ENCODE measurements at places on chromosomes 3 and 15.
A peak's percentile ranks its signal among the peaks of the same experiment; 100 is the strongest.

DNA sequence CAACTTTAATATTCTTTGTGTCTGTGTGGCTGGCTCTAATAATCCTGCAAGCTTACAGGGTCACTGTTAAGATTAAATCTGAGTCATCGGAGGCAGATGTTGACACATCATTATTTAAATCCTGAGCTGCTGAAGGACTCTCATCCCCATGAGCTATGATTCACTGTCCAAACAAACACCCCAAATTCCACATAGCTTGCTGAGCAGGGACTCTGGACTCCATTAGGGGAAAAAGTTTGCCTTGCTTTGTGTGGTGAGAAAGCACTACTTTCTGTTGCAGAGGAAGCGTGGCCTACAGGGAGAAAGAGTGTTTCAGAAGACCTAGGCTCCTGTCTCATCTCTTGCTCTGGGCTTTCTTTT lies 213.7 kb downstream of the PDCD6IP start:
- no peak for ATAC-seq

GRCh38 chr3:46481636-46482035 lies 16.1 kb upstream of the RTP3 start:
- ATAC-seq: no peak

DNA sequence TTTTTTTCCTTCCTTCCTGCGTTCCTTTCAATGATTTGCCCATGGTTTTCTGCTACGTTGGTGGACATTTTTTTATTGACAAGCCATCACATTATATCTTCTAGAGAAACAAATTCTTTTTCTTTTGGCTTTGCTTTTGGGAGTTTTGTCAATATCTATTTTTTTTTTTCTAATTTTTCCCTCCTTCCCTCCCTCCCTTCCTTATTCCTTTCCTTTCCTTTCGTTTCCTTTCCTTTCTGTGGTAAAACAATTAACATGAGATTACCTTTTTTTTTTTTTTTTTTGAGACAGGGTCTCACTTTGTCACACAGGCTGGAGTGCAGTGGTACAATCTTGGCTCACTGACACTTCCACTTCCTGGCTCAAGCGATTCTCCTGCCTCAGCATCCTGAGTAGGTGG lies 153.7 kb downstream of the THRB start:
- no peak for ATAC-seq

GRCh38 chr15:71660501-71660900 lies 149.9 kb upstream of the NR2E3 start:
- no peak for ATAC-seq

DNA sequence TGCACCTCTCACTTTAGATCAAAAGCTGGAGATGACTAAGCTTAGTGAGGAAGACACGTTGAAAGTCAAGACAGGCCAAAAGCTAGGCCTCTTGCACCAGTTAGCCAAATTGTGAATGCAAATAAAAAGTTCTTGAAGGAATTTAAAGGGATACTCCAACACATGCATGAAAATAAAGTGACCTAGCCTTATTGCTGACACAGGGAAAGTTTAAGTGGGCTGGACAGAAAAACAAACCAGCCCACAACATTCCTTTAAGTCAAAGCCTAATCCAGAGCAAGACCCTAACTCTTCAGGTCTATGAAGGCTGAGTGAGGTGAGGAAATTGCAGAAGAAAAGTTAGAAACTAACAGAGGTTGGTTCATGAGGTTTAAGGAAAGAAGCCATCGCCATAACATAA lies 100.6 kb upstream of the PSMD6 start:
- no peak for ATAC-seq

- no peak for ATAC-seq
These were observed 227.9 kb upstream of the NR2F2 start for GRCh38 chr15:96102631-96103030.

- no peak for ATAC-seq
These were observed 68.1 kb downstream of the SLC6A1 start for GRCh38 chr3:11060500-11061251.

- ATAC-seq: no peak
These were observed 15.0 kb downstream of the SEMA3G start for GRCh38 chr3:52429779-52430415.

DNA sequence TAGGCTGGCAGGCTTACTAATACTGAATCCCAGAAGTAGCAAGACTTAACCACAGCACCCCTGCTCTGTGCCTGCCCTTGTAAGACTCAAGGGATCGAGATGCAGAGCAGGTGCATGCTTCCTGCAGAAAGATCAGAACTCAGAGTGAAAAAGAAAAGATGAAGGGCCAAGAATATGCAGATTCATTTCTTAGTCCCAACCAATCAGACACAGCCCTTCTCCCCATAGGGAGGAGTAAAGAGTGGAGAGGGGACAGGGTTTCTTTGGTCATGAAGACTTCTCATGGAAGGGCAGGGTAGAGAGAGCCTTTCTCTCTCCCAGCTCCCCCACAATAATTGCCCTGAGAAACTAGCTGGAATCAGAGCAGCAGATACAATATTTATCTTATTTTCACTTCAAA lies 105.6 kb upstream of the MB21D2 start:
- no peak for ATAC-seq

DNA sequence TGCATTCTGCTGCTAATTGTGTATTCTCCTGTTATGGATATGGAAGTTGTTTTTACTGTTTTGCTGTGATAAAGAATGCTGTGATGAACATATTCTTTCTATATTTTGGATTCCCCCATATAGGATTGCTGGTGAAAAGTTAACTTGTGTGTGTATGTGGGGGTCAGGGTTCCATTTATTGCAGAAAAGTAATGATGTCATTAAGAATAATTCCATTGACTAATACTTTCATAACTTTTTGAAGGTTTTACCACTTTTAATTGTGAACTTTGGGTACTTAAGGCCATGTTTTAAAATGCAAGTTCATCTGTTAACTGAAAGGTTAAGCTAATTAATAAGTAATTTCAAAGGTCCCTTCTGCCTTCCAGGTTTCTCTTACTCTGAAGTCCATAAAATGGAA lies 6.2 kb downstream of the NEO1 start:
- ATAC-seq: no peak

- no peak for ATAC-seq
These were observed 35.0 kb downstream of the TM4SF4 start for GRCh38 chr3:149509526-149509925.

- no peak for ATAC-seq
These were observed 11.6 kb downstream of the TAMM41 start for GRCh38 chr3:11835028-11835639.

- no peak for ATAC-seq
These were observed 26.9 kb downstream of the H1-8 start for GRCh38 chr3:129569856-129570255.

DNA sequence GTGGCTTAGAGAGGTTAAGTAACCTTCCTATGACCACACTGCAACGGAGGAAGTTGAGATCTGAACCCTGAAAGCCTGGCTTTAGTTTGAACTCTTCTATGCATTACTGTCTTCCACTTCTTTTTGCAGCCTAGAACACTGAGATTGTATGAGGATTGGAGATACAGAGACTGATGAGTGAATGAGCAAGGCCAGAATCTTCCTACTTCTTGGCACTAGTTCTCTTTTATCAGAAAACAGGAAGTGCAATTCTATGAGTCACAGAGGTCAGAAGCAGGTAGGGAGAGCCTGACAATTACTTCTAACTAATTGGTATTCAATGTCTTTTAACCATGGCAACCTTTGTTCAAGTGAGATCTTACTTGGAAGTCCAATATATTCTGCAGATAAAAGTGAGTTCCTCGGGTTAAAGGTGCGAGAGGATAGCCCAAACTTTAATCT lies 219.0 kb downstream of the SHQ1 start:
- ATAC-seq: peak; percentile 66

DNA sequence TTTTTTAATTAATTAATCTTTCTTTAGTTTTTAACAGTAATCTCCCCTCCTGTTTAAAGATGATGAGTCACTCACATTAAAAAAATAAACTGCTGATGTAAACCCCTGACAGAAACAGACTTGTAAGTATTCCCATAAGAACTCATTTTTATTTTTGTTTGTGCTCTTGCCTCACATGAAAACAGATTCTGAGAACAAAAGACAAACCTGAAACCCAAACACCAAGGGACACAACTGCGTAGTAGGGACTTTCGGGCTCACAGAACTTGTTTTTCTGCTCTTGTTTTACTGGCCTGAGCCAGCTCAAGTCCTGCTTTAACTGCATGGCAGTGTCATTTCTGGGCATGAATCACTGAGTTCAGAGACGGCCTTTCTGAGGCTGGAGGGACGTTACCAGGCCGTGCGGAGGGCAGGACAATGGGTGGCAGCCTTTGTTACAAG lies 600.8 kb downstream of the FOXP1 start:
- peak; percentile 82 for ATAC-seq

- ATAC-seq: no peak
These were observed 6.5 kb downstream of the RAMAC start for GRCh38 chr15:82992436-82992998.

- ATAC-seq: no peak
These were observed 40.7 kb downstream of the GLCE start for GRCh38 chr15:69200832-69201745.

DNA sequence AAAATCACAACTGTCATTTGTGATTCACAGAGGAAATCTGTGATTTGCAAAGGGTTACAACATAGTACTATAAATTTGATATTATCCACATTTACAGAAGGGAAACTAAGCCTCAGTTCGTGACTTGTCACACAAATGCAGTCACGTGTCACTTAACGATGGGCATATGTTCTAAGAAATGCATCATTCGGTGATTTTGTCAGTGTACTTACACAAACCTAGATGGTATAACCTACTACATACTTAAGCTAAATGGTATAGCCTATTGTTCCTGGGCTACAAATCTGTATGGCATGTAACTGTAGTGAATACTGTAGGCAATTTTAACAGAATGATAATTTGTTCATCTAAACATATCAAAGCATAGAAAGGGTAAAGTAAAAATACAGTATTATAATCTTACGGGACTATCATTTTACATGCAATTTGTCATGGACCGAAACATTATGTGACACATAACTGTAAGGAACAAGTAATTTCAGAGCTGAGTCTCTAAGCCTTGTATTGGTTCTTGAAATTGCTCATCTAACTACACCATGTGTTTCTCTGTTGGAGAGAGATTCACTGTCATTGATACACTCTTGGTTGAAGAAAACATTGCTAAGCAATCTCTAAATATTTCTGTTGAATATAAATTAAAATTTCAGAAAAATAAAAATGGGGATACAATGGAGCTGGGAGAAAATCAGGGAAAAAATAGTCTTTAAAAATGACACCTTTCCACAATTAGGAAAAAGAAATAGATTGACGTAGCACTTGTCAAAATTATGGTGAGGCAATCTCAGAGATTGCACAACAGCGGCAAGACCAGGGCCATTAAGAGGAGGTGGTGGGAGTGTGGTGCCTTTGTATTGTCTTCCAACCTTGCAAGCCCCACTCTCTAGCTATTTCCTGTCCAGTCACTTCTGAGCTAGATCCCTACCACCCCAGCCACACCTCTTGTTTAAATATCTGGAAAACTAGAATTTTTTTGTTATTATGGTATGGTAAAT lies 645.8 kb upstream of the TBL1XR1 start:
- ATAC-seq: no peak

- ATAC-seq: no peak
These were observed 544 bp upstream of the TIMMDC1 start for GRCh38 chr3:119497820-119498185.

GRCh38 chr3:54877730-54878129 lies 50.1 kb downstream of the LRTM1 start:
- ATAC-seq: no peak

DNA sequence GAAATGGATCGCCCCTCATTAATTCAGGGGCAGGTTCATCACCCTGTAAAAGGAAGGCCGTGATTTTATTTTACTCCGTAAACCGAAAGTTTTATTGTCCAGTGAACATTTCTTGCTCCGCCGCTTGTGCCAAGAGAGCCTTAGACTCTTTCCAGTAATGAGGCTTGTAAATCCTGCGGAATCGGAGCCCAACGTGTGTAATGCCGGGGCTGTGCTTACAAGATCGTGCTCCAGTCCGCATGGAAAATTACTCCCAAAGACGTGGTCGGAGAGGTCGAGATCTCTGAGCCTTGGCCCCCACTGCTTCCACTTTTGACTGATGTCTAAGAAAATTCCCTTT lies 649 bp upstream of the PLOD2 start:
- ATAC-seq: no peak

- no peak for ATAC-seq
These were observed 68.4 kb downstream of the LINGO1 start for GRCh38 chr15:77564341-77564740.

- no peak for ATAC-seq
These were observed 9.7 kb upstream of the LRRC15 start for GRCh38 chr3:194379231-194379630.

DNA sequence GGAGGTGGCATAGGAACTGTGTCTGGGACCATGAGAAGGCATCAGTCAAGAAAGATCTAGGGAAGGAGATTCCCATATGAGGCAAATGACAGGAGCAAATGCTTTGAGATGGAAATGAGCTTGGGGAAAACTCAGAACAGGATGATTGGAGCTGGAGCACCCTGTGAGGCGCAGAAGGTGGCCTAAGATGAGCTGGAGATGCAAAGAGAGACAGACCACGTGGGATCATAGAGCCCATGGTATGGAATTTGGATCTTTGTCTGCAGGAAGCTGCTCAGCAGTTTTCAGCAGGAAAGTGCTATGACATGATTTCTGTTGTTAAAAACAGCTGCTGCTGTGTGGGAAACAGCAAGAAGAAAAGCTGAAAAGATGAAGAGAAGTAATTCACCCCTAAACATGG lies 310.6 kb downstream of the MAGI1 start:
- ATAC-seq: no peak

DNA sequence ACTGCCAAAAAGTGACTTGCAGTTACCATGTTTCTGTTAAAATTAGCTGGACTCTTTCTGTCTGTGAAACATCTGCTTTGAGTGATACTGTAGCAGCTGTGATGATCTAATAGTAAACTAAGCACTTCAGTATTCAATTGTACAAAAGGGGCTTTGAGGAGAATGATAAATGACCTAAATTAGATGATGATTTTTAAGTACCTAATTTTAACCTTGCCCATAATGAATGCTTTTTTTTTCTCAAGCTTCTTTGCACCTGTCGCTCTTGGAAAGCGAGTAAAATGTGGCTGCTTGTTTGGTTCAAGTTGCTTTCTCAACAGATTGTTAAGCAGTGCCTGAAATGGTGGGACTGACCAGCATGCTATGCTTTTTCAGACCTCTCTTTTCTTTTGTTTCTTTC lies 752.3 kb downstream of the EPHA3 start:
- ATAC-seq: no peak

GRCh38 chr3:13461169-13462124 lies 18.7 kb upstream of the HDAC11 start:
- ATAC-seq: peak; percentile 81

GRCh38 chr3:53079791-53080555 lies 34.1 kb upstream of the SFMBT1 start:
- no peak for ATAC-seq

- ATAC-seq: no peak
These were observed 13.8 kb downstream of the RPL39L start for GRCh38 chr3:187125319-187126031.
